ENCODE measurements at places on chromosomes 7 and 10.

- no peak for DNase-seq
Observed at GRCh38 chr7:126924477-126924876, 328.3 kb downstream of the GRM8 start.

DNA sequence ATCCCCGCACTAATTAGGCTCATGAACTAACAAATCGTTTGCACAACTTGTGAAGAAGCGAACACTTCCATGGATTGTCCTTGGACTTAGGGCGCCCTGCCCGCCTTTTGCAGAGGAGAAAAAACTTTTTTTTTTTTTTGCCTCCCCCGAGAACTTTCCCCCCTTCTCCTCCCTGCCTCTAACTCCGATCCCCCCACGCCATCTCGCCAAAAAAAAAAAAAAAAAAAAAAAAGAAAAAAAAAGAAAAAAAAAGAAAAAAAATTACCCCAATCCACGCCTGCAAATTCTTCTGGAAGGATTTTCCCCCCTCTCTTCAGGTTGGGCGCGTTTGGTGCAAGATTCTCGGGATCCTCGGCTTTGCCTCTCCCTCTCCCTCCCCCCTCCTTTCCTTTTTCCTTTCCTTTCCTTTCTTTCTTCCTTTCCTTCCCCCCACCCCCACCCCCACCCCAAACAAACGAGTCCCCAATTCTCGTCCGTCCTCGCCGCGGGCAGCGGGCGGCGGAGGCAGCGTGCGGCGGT, at the start of gene EMX2:
Gene EMX2, plus strand, starts transcription at position 41 of the 519 bp plus-strand sequence. CDS start 522 bp downstream, outside the sequence.
- DNase-seq: no peak

- DNase-seq: peak; percentile 38
Observed at GRCh38 chr10:84540617-84541288, 212.4 kb downstream of the CCSER2 start.

- DNase-seq: no peak
Observed at GRCh38 chr7:43044511-43044910, 67.9 kb upstream of the HECW1 start.

DNA sequence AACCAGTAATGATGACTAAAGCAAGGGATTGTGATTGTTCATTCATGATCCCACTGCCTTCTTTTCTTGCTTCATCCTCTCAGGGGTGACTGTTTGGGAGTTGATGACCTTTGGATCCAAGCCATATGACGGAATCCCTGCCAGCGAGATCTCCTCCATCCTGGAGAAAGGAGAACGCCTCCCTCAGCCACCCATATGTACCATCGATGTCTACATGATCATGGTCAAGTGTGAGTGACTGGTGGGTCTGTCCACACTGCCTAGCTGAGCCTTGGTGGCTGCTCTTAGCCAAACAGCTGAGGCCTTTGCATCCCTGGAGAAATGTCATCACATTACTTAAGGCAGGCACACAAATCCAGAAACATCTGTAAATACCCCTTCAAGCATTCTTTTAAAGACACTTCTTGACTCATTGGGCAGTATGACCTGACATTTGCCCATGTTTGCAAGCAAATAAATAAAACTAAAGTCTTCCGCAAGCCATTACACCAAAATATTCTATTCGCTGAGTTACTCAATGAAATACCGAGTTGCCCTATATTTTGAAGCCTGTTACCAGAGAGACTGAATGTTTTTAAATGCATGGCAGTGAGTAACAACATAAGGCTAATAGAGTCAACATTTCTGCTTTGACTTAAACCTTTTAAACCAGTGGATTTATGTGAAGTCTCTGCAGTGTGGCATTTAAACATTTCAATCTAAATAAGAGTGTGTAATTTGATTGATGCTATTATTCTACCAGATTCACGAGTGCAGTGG, 166.3 kb upstream of the LANCL2 start:
- no peak for DNase-seq

GRCh38 chr7:45976485-45976856, 55.4 kb upstream of the IGFBP3 start:
- DNase-seq: no peak

GRCh38 chr7:121824276-121824675, 48.7 kb upstream of the PTPRZ1 start:
- DNase-seq: no peak

Data from activated CD8-positive, alpha-beta memory T cell treated with anti-CD3 and anti-CD28 coated beads for 4 hours (primary cell).